Stimulated activated CD4-positive, alpha-beta T cell treated with anti-CD3 and anti-CD28 coated beads, Interleukin-4, amount 100 ng/mL, for 24 hours (primary cell): ENCODE measurements at places on chromosomes 6 and 20.

DNA sequence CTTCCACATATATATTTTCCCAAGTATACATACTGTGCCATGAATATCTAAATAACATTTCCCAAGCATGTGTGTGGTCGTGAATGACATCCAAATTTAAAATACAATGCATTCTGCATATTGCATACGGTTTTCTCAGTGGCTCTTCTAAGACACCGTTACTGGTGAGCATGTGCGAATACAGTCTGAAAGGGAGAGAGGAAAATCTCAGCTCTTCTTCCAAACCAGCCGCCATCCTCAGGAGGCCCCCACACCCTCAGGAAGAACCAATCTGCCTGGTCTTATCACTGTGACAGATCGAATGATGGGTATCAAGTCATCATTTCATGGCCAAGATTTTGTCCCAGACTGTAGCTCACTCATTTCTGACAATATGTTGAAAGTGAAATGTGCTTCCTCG is 50.7 kb downstream of the ADAT2 start:
- DNase-seq = no peak

DNA sequence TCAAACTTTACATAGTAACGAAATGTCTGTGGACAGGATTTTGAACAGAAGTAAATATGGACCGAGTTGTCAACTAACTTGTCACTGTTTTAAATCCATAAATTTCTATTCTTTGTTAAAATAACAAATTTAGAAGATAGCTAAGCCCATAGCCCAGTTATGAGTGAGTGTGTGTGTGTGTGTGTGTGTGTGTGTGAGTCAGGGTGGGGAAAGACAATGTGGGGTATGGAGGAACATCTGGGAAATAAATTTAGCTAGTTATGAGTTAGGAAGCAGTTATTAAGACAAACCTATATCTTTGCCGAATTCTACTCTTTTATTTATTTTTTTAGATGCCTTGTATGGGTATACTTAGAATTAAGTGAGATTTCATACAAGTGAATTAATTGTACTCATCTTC is 9.0 kb downstream of the TPBG start:
- DNase-seq = no peak

DNA sequence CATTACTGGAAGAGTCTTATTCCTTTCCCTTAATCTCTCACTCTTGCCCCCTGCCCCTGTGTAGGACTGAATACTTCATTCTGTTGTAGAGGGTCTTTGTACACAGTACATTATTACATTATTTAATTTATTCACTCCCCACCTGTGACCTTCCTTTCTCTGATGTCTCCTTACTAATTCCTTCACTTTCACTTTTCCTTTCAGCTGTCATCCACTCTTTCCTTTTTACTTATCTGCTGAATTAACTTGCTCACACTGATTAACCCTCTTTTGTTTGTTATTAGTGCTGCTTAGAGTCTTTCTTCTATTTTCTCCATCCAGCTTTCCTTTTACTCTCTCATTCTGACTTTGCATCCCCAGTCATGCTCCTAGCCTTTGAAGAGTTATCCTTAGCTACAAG is 6.5 kb upstream of the PGBD1 start:
- no peak for DNase-seq

GRCh38 chr6:54971825-54972224 is 125.3 kb downstream of the FAM83B start:
- no peak for DNase-seq
